Left cardiac atrium (tissue), 4 donors: ENCODE measurements at places on chromosomes 7 and 10. TPM values are rescaled to one million over a fixed set of nuclear protein-coding genes. Genes with fewer than 3 reads are reported as not detected.

- DNase-seq = no peak
Measured at GRCh38 chr10:101123085-101123814, 7.8 kb upstream of the TLX1 start.

DNA sequence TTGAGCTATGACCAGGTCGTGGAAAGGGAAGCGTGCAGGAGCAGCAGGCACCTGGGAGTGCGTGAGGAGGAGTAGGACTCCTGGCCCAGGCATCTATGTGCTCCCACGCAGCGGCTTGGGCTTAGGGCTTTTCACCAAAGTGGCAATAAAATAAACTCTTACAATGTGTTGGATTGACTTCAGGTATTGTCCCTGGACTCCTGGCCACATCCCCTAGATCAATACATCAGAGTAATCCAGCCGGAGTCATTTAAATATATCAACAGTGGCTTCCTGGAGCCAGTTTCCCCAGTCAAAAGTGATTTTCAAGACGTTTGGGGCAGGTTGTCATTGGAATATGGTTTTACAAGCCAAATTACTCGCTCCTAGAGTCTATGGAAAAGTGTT is 344.4 kb downstream of the WDR11 start:
- DNase-seq = no peak

GRCh38 chr7:91181949-91182348 is 82.3 kb upstream of the FZD1 start:
- no peak for DNase-seq

- DNase-seq = no peak
Measured at GRCh38 chr7:130913639-130914553, 179.9 kb upstream of the KLF14 start.

DNA sequence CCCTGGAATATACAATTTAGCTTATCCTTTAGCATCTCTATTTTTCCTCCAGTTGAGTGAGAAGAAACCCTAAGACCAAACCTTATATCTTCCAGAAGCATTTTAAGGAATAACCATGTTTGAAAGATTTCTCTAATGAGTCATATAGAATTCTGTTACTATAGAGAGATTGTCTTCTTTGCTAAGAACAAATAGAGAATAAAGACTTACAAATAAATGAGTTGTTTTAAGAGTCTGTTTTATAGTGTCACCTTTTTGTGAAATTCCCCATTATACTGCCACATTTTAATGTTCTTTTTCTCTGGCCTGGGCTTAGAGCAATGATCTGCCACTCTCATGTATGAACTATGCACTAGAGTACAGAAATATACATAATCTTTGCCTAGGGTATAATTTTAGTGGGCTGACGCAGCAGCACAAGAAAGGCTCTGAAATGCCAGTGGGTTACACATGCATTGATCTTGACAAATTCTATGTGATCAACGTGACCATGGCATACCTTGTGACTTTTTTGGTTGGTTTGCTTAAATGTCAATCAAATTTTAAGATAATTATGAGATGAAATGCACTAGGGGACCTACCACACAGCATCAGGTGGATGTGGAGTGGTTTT is 145.1 kb upstream of the MKLN1 start:
- DNase-seq = no peak

DNA sequence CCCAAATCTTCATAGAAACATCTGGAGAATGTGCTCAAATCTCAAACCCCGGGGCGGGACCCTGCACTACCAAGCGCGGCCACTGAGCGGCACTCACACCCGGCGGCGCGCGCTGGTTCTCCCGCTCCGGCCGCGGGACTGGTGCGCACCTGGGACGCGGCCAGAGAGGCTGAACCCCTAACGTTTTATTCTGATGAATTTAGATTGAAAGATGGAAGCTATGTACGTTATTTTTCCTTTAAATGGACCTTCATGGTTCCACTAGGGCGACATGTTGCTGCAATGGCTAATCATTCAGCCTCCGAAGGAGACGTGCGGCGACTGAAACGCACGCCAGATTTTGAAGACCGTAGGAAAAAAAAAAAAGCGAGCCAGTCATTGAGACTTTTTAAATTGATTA is 107.0 kb upstream of the INSIG1 start:
- DNase-seq = peak; percentile 49

- DNase-seq = peak; percentile 87
Measured at GRCh38 chr7:2523941-2524807, 4.6 kb downstream of the LFNG start.

DNA sequence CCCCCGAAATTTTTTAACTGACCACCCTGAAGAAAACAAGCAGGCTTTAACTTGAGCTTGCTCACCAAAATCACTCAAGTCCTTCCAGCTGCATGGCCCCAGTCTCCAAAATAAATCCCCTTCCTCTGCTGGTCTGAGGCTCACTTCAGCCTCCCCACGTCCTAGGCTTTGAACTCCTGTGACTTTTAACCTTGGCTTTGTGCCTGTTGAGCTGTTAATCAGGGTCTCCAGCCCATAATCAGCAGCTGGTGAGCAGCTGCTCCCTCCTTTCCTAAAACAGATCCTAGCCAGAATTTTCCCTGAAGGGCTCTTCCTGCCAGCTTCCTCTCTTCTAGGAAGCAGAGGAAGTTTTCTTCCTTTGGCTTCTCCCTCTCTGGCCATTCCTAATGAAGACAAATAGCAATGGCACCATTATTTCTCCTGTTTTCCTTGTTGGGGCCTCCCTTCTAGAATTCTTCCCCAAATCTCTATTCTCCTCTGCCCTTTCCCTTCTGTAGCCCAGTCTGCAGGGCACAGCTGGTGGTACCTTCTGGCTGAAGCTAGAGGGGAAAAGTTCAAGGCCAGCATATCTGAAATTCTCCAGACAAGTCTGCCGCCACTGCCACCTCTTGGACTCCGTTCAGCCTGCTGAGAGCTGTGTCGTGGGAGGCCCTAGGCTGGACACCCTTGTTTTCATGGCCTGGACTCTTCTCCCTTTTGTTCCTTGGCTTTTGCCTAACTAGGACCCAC is 152.1 kb downstream of the NOC3L start:
- no peak for DNase-seq

GRCh38 chr10:91190876-91191583 is 29.4 kb upstream of the PCGF5 start:
- DNase-seq = no peak

DNA sequence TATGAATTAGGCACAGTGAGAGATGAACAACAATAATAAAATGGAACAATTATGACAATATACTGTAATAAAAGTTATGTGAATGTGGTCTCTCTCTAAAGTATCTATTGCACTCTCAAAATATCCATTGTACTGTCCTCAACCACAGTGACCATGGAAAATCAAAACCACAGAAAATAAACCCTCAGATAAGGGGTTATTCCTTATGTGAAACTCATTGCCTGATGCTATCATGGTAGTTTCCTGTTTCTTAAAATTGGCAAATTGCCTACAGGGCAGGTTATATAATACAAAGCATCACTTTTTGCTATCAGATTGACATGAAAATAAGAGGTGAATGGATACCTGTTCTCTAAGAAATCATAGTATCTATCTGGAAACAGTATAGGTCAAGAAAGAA is 3.8 kb downstream of the MCM10 start:
- DNase-seq = no peak

DNA sequence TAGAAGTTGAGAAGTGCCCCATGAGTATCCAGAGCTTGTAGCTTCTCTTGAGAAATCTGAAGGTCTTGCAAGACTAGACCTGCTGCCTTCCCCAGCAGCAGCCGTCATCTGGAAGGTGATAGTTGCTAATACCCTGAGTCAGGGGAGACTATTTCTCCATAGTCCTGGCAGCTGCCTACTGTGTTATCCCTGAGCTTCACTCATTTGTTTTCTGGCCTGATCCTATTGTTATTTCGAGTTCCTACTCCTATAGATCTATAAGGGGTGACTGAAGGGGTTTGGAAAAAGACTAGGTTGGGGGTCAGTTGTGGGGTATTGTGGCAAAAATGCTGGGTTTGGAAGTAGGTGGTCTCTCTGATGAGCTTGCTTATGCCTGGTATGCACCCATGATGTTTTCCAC is 297.8 kb downstream of the CNTNAP2 start:
- no peak for DNase-seq

DNA sequence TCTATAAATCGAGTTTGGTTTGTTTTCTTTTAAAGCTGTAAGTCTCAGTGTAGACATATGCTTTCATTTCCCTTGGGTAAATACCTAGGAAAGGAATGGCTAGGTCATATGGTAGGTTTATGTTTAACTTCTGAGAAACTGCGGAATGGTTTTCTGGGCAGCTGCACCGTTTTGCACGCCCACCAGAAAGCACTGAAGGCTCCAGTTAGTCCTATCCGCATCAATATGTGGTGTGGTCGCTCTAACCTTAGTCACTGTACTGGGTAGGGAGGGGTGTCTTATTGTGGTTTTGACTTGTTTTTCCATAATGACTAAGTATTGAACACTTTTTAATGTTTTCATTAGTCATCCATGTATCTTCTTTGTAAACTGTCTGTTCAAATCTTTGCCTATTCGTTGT is 279.5 kb upstream of the AKR1E2 start:
- no peak for DNase-seq

GRCh38 chr7:22332461-22332870 is 24.5 kb downstream of the RAPGEF5 start:
- no peak for DNase-seq

- DNase-seq = no peak
Measured at GRCh38 chr7:11485636-11486035, 346.4 kb downstream of the THSD7A start.

DNA sequence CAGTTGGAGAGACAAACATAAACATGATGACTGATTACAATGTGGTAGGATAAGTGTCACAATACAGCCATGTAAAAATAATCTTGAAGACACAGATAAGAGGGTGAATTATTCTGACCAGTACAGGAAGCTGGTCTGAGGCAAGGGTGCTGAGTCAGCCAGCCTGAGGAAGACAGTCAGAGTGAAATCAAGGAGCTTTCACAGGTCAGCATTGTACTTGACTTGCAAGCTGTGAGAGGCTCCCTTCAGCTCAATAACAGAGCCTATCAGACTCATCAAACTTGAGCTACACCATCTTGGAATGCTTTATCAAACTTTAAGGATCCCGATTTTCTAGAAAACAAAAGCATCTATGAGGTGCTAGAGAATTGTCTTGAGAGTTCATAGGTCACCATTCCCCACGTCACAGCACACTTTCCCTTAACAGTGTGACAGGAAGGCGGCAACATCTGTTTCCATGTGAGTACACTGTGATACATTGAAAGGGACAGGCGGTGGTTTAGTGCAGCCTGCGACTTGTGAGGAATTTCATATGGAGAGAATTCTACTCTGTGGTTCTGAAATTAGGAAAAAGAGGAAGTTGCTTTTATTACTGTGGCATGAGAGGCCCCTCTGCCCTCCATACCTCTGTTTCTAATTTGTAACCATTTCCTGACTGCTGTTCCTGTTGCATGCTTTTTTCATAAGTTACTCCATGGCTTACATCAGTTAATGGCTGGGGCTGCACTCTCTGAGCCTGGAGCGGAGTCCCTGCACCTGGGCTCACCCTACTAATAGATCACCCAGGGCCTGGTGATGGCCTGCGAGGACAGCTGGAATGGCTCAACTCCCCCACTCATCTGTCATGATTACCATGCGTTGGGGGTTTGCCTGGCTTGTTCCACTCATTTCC is 417.1 kb downstream of the SUGCT start:
- DNase-seq = no peak

DNA sequence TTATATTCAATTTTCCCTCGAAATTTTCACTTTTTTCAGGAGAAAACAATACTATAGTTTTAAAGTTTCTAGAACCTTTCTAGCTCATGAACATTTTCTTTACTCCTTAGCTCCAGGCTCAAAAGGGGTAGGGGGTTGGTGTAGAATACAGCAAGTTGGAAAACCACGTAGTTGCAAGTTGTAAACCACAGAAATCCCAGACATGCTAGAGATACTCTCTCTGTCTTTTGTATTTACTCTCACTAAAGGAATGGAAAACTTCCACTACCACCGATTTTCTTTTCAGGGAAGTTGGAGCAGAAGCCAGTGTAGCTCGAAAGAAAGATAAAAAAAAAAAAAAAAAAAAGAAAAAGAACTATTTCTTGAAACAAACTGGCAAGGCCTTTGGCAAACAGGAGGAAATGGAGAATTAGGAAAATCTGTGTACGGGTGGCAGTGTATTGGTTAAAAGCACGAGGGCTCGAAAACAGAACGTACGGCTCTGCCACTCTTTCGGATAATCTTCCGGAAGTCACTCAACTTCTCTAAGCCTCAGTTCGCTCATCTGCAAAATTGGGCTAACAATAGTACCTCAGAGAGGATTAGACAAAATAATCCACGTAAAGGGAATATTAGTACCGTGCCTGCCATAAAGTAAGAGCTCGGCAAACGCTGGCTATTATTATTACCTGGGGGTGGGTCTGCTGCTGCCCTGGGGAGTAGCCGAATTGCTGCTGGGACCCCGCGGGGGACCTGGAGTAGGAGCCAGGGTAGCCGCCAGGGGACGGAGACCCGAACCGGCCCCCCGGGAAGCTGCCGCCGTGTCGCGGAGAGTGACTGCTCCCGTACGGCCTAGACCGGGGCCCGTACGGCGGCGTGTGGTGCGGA is 628 bp downstream of the MPLKIP start:
- DNase-seq = no peak

The OR13A1 gene
- total RNA-seq = not detected

The NXPH1 gene
- not detected for total RNA-seq

The ZNF365 gene
- 1.8 TPM for total RNA-seq

The DCLRE1C gene
- 5.4 TPM for total RNA-seq

The LBX1 gene
- not detected for total RNA-seq

The ZNF853 gene
- total RNA-seq = 12.8 TPM

The PRSS58 gene
- not detected for total RNA-seq

The SAMD9L gene
- total RNA-seq = 5.9 TPM

The VENTX gene
- total RNA-seq = 1.3 TPM

The TSPAN33 gene
- total RNA-seq = 10.9 TPM

The MAP3K8 gene
- total RNA-seq = 25.2 TPM

The CDHR1 gene
- total RNA-seq = 1.2 TPM

The HNRNPF gene
- 107 TPM for total RNA-seq
